ENCODE measurements at places on chromosomes 1 and 21.

- no peak for DNase-seq
Observed at GRCh38 chr21:34305605-34306604, 57.9 kb upstream of the KCNE2 start.

GRCh38 chr1:51661081-51661518 is 44.2 kb downstream of the OSBPL9 start:
- no peak for DNase-seq

DNA sequence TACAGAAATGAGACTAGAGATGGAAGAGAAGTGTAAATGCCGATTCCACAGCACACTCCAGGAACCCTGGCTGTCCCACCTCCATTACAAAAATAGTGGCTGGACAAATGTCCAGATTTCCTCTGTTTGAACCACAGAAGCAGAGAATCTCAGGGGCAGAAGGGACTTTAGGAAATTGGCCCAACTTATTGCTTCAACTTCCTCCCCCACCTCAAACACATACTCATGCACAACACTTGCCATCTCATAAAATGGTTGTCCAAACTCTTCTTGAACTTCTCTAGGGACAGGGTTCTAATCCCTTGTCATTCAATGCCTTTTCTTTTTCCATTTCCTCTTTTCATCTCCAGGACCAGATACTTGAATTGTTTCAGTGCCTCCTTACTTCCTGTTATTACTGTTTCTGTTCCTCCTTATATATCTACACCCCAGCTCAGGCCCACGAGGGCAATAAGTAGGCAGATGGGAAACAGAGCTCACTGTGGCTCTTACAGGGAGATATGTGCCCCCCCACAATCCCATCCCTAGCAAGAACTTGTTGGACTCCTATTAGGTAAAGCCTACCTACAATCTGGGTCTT is 8.5 kb upstream of the B4GALT3 start:
- no peak for DNase-seq

- DNase-seq = no peak
Observed at GRCh38 chr21:41802684-41803083, 35.8 kb upstream of the RIPK4 start.

DNA sequence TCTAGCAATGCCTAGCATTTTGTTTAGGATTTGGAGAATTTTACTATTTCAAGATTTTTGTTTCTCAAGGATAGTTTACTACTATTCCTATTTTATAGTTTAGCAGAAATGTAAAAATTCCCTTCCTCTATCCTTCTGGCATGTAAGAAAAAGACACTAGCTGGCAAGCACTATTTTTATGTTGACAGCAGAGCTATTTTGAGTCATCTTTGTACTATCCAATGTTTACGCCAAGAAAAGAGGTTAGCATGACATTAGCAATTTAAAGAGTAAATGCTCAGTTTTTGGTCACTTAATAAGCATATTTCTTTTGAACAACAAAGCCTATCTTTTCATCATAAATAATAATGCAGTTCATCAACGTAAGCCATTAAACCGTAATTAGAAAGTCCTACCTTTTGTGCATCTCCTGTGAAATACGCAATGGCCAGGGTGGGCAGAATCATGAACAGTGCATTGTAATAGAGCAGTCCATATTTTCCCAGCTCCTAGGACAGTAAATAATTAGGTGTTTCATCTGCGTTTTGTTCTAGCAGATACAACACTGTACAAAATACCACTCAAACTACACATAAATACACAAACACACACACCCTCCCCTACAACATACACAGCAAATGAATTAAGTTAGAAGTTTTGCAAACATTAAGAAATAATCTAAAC is 12.0 kb downstream of the SLC35D1 start:
- no peak for DNase-seq

- DNase-seq = peak; percentile 66
Observed at GRCh38 chr1:28173151-28173979, 3.1 kb downstream of the PTAFR start.

- DNase-seq = no peak
Observed at GRCh38 chr1:183466781-183467180, 5.5 kb upstream of the SMG7 start.

DNA sequence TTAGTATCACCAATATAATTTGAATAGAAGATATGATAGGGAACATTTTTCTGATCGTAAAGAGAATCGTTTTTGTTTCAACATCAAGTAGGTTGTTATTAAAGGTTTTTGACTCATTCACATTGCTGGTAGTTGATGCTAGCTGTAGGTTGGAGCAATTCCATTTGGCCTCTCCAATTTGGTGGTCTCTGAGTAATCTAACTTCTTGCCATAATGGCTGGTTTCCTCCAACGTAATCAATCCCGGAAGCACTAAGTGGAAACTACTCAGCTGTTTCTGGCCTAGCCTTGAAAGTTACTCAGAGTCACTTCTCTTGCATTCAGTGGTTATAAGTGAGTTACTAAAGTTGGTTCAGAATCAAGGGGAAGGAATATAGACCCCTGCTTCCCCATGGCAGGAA is 26.0 kb downstream of the RCOR3 start:
- DNase-seq = no peak

DNA sequence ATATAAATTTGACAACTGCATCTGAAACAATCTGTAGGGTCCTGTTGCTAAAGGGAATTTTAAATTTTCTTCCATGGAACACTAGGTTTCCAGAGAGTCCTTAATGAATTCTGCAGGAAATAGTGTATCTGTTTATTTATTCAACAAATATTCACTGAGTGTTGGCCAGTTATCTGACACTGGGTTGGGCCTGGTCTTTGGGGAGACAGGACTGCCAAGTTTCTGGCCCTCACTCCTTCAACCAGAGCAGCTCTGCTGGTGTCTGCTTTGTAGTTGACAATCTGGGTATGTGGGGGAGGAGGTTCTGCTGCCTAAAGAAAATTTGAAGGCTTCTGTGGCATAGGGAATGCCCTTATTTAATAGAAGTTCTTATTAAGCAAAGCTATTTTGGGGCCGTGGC is 26.1 kb upstream of the HUNK start:
- no peak for DNase-seq

DNA sequence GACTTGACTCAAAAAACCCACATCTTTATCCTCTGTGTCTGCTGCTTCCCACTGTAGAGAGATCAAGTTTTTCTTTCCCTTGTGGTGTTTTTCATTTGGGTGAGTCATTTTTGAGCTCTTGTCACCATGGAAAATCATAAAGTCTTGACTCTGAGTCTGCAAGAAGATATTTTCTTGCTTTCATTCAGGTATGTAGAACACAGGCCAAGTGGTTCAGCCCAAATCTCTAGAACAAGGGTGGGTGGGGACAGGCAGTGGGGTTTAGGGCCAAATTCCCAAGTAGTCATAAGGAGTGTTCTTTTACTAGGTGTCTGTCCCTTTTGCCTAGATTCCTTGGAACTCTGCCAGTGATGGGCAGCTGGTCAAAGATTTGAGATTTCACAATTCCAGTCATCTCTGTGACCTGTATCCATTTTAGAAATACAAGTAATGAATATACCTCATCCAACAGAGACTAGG is 21.5 kb upstream of the ARHGAP29 start:
- no peak for DNase-seq

DNA sequence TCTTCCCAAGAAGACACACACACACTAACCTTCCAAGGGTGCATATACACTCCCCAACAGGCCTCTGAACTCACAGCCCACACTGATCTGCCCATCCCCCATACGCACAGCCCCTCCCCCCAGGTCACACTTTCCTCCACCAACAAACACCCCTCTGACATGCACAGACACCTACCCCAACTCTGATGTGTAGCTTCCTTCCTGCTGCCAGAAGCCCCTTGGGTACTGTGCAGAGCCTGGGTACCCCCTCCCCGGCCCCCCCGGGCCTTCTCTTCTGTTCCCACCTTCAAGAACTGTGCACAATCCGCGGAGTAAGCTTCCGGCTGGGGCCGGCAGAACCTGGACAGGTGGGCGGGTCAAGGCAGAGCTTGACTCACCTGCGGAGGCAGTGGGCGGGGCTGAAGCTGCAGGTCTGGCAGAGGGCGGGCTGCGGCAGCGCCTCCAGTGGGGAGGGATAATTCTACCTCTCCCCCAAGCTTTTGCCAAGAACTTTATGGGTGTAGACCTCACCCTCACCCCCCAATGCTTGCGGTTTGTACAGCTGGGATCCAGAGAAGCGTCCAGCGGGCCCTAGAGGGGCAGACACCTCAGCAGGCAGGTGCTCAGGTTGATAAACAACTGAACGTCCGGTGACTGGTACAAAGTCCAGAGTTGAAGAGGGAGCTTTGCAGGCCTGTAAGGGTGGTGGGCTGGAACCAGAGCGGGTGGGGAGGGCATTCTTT is at the start of gene C1orf210:
Gene C1orf210, minus strand, starts transcription at position 313 of the 722 bp plus-strand sequence. CDS start 2,311 bp downstream, outside the sequence.
- DNase-seq = peak; percentile 97

GRCh38 chr1:37472994-37473393 is 1.4 kb upstream of the ZC3H12A start:
- no peak for DNase-seq

DNA sequence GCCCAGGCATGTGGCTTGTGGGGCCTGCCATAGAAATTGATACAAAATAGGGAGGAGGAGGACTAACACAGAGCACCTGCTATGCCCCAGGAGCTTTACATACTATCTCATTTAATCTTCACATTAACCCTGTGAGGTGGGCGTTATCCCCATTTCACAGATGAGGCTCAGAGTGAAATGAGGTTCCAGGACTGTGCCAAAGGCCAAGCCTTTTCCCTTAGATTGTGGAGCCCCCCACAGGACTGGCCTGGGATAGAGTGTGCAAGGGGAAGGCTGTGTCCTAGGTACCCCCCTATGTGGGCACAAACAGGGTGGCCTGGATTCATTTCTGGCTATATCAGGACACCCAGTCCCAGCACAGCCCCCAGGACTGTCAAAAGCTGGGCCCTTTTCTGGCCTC is 2.2 kb upstream of the DDOST start:
- peak; percentile 53 for DNase-seq

GRCh38 chr1:117608115-117608615 is 2.3 kb downstream of the TENT5C start:
- DNase-seq = no peak

- DNase-seq = no peak
Observed at GRCh38 chr1:20095564-20096434, 23.5 kb downstream of the PLA2G2D start.

GRCh38 chr1:106785176-106785575 is 271.3 kb upstream of the PRMT6 start:
- DNase-seq = no peak

DNA sequence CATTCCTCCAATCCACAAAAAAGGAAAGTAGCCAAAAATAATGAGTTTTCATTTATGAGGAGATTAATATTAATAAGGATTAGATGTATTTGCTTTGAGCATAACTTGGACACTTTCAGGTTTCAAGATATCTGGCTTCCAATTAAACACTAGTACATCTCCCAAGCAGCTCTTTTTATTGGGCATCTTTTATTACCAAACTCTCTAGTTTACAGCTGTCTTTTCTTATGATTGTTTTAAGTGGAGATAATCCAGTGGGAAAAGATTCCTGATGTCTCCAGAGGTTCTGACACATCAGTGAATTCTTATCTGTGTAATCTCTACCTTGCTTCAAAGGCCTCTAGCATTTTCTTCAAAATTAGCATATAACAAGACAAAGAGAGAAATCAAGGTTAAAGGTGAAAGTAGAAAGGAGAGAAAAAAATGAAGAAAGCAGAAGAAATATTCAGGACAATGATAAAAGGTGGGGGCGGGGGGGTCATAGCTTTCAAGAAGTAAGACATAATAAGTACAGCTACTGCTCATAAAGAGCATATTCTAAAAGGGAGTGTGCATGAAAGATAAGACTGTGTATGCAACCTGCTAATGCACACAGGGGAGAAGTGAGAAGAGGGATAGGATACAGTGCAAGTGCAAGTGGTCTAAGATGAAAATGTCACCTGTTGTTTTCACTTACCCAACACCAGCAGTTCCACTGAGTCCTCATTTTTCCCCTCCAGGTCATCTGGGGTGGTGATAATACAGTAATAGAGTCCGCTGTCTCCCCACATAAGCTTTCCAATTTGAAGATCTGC is 19.1 kb downstream of the ILDR2 start:
- DNase-seq = no peak

DNA sequence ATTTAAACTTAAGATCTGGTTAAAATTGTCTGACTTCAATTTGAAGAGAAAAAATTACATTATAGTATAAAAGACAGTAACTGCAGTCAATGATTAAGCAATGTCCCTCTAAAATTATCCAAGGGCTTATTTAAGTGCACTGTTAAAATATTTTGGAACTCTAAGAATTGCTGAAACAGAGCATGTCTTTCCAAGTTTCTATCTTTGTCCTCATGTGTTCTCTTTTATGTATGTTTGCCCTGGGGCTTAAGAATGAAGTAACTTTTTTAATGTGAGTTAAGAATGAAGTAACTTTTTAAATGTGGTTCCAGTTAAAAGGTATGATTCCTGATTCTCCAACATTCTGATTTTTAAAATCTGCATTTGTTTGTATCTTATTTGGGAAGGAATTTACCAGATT is 69.0 kb upstream of the MARK1 start:
- no peak for DNase-seq

- peak; percentile 68 for DNase-seq
Observed at GRCh38 chr1:90561103-90561783, 155.9 kb downstream of the BARHL2 start.

- DNase-seq = no peak
Observed at GRCh38 chr1:4169991-4170390, 269.9 kb upstream of the C1orf174 start.

DNA sequence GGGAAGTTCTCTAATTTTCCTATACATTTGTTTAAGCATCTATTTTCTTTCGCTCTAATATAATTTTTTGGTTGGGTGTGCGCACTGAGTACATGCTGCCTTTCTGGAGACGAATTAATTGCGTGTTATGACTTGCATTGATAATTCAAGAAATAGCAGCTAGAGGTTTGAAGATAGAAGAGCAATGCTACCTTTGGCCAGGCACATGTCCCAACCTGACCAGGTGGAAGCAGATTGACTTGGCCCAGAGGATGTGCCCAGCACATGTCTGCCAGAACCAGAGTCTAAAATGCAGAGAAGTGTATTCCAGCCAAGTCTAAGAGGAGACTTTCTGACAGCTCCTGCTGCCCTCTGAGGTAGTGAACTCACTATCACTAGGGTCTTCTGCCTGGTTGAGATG is 114.3 kb downstream of the SLC35F3 start:
- DNase-seq = no peak

DNA sequence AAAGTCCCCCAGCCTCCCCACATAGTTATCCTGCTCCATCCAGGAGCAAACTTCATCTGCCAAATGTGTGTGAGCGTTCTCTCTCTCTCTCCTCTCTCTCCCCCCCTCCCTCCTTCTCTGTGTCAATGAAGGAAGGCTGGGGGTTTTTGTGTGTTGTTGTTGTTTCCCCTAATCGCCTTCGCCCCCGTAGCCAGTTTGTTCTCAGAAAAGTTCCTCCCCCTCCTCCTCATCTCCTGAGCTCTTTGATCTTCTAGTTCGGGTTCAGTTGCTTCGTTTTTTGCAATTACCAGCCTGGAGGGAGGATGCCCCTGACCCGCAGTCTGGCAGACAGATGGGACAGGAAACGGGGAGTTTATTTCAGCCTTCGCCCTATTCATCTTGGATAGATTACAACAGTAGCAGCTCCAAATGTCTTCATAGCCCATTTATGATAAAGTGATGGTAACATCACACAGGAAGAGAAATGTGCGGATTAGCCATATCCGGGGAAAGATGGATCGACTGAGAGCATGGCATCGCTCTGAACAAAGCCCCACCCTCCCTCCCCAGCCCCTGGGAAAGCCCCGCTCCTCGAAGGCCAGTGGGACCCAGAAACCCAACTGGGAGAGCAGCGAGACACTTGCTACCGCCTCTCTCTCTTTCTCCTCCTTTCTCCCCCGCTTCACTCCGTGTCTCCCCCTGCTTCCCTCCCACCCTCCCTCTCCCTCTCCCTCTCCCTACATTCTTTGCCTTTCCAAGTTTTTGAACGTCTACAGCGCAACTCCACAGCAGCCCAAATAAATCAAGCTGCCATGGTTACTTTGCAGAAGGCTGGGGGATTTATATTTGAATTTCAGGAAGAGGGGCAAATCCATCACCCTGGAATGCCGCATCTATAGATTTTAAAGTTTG is 139.7 kb upstream of the ARHGEF16 start:
- DNase-seq = no peak

All from endodermal cell (in vitro differentiated cells).